ENCODE measurements at places on chromosomes 5 and 9.
A peak's percentile ranks its signal among the peaks of the same experiment; 100 is the strongest.

GRCh38 chr9:14056316-14056861 lies 257.6 kb downstream of the NFIB start:
- DNase-seq: no peak

DNA sequence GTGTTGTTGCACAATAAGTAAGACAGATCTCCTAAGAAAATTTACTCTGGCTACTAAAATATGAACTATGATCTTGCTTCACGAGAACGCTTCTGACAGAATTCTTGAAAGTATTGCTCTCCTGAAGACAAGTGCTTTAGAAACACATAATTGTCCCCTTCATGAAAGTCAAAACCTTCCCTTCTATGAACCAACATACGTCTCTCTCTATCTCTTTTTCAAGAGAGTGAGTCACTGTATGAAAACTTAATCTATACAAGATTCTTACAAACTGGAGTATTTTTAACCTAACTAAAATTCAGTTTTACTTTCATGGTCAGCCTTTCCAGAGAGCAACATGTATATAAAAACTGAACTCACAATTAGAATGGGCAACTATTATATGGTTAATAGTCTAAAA lies 688.0 kb upstream of the CTNND2 start:
- no peak for DNase-seq

DNA sequence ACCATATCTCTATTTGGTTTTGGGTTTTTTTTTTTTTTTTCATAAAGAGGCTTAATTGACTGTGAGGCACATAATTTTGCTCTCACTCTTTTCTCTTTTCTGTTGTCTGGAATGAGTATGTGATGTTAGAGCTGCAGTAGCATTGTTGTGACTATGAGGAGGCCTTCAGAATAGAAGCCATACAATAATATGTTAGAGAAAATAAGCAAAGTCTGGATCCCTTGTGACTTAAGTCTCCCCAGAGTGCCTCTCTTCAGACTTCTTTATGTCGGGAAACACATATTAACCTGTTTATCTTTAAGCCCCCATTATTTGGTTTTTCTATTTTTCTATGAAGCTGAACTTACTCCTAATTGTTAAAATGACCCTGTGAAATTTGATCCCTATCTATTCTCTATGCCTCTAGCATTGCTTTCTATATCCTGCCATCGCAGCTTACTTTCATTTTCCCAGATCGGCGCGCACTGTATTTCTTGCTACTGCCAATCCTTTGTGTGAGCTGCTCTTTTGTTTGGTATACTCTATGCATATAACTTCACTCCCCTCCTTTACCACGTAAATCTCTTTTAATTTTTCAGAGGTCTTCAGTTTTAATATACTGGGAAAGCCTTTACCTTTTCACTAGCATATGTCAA lies 372.5 kb upstream of the KCNN2 start:
- DNase-seq: peak; percentile 33

GRCh38 chr5:103391659-103392058 lies 133.1 kb downstream of the MACIR start:
- no peak for DNase-seq

DNA sequence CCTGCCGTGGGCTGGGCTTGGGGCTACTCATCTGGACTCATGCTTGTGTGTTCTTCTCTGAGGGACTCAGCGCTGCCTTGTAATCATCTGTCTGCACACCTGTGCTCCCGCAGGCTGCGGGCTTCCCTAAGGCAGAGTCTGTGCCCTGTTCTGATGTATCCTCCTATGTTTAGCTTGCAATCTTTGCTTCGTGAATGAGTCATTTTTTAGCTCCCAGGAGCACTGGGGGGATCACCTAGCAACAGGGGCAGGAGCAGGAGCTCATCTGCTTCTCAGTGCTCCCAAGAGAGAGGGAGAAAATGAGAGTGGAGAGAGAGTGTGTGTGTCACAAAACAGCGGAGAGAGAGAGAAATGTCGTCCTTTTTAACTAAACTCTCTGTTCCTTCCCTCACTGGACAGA lies 202.4 kb upstream of the ZNF618 start:
- no peak for DNase-seq

All from NCI-H2081 (cell line).